ENCODE measurements at places on chromosomes 12 and 14. TPM values are rescaled to one million over a fixed set of nuclear protein-coding genes. Genes with fewer than 3 reads are reported as not detected.

Gene NDRG2
- 418 TPM for total RNA-seq

Gene SERPINA9
- total RNA-seq: not detected

GRCh38 chr12:115708801-115709200 lies 568.7 kb downstream of the MED13L start:
- DNase-seq: peak; percentile 21
- no peak overlapping the region for H3K27ac ChIP-seq
- H3K27me3 ChIP-seq: no peaks in the 10 kb centered on the region
- peaks cover 15% of the 10 kb centered on the region for H3K4me1 ChIP-seq
- H3K4me3 ChIP-seq: no peak overlapping the region

Gene ESR2
- total RNA-seq: 0.58 TPM

- no peaks in the 10 kb centered on the region for H3K36me3 ChIP-seq
- H3K4me3 ChIP-seq: no peak overlapping the region
- H3K4me1 ChIP-seq: no peaks in the 10 kb centered on the region
Measured at GRCh38 chr12:30450872-30451271, 244.8 kb downstream of the IPO8 start.

GRCh38 chr12:6347367-6348338 lies 5.8 kb upstream of the TNFRSF1A start:
- no peaks in the 10 kb centered on the region for H3K27me3 ChIP-seq
- peak overlapping the region; percentile 74 for H3K27ac ChIP-seq
- peaks cover 15% of the 10 kb centered on the region for H3K36me3 ChIP-seq
- H3K4me3 ChIP-seq: no peak overlapping the region

- no peaks in the 10 kb centered on the region for H3K36me3 ChIP-seq
- no peak overlapping the region for H3K27ac ChIP-seq
- no peak for DNase-seq
- H3K4me1 ChIP-seq: peaks cover 11% of the 10 kb centered on the region
- no peak overlapping the region for H3K4me3 ChIP-seq
Measured at GRCh38 chr14:89707086-89707485, 247.4 kb downstream of the EFCAB11 start.

DNA sequence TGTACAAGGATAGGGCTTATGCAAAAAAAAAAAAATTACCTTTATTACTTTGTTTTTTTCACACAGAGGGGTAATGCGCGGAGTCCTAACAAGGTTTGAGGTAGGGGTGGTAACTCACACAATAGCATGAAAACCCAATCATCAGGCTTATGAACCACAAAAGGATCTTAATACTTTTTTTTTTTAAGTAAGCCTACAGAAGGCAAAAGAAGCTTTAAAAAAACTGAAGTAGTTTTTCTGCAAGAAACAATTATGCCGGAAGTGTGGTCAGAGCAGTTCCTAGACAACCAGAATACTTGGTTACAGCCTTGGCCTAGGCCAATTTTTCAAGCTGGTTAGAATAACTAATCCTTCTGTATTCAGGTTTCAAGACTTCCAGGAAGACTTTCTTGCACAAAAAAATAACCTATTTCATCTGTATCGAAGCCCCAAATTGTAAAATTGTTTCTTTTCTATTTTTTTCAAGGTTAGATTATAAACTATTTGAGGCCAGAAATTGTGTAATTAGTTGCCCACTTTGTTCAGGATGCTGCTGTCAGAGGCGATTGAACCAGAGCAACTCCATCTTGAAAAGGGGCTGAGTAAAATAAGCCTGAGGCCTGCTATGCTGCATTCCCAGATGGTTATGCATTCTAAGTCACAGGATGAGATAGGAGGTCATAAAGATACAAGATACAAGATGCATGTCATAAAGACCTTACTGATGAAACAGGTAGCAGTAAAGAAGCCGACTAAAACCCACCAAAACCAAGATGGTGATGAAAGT lies 1.8 kb upstream of the GNS start:
- H3K27me3 ChIP-seq: no peaks in the 10 kb centered on the region
- DNase-seq: no peak
- no peak overlapping the region for H3K27ac ChIP-seq

Gene P2RX2
- not detected for total RNA-seq

DNA sequence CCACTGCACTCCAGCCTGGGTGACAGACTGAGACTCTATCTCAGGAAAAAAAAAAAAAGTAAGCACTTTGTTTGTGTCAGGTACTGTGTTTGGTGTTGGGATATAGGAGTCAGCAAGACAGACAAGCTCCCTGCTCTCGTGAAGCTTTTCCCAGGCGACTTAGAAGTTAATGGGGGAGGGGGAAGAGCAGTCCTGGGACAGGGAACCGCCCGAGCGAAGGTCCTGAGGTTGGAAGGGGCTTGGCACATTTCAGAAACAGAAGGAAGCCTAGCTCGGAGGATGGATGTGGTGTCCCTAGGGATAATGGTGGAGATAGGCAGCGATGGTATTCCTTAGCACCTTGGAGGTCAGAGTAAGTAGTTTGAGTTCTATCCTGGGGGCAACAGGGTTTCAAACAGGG lies 8.5 kb upstream of the COX6A1 start:
- no peaks in the 10 kb centered on the region for H3K27me3 ChIP-seq
- H3K27ac ChIP-seq: no peak overlapping the region
- H3K4me1 ChIP-seq: no peaks in the 10 kb centered on the region
- no peaks in the 10 kb centered on the region for H3K36me3 ChIP-seq
- H3K4me3 ChIP-seq: no peak overlapping the region

DNA sequence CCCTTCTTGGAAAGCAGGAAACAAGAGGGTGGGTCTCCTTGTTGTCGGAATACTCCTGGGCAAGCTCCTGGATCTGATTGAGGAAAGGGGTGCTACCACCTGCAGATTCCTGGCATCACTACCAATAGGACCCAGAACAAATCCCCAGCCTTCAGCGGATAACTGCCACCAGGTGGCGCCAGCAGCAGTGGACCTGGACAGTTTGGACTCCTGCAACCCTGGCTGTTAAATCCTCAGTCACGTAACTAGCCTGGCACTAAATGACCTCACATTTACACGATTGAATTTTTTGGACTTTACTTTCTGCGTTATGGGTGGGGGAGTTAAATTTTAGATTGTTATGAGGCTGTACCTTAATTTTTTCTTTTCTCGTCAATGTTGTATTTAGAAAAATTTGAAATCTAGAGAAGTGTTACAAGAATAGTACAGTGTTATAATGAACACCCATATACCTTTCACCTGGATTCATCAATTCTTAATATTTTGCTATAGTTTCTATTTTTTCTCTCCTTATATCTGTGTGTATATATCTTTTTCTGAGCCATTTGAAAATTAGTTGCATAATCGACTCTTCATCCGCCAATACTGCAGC lies 95.6 kb downstream of the GAS2L3 start:
- no peaks in the 10 kb centered on the region for H3K4me1 ChIP-seq
- H3K27ac ChIP-seq: no peak overlapping the region
- DNase-seq: peak; percentile 75
- no peak overlapping the region for H3K4me3 ChIP-seq
- no peaks in the 10 kb centered on the region for H3K36me3 ChIP-seq
- no peaks in the 10 kb centered on the region for H3K27me3 ChIP-seq

DNA sequence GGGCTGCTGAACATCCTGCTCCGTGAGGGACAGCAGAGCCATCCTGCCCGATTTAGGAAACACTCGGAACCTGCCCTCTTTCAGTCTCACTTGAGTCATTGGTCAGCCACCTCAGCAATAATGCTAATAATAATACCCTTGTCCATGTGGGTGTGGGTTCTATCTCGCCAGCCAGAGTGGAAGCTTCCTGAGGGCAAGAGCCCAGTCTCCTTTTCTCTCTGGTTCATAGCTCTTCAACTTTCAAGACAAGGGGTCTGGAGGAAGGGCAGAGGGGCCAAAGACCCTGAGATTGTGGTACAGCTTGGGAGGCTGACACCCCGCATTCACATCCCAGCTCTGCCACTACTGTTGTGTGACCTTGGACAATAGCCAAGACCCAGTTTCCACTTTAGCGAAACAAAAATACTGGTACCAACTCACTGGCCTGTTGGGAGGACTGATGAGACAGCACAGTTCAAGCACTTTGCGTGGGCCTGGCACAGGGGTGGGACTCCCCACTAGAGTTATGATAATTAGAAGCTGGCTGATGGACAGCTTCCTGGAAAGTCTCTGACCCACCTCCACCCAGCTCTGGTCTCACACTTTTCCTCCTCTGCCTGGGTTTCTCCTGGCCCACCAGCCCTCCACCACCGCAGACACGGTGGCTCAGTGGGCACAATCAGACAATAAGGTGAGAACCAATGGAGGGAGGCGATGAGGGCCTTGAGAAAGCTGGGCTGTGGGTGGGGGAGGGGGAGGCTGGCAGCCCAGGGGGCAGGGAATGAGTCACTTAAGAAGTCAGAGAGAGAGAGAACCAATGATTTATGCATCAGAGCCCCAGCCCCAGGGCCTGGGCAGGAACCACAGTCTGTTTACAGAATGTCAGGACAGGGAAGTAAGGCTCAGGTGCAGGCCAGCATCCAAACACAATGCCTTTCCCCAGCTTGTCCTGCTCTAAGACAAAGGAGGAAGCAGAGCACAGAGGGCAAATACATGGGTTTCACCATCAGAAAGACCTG lies 9.6 kb downstream of the FAIM2 start:
- H3K36me3 ChIP-seq: no peaks in the 10 kb centered on the region
- no peak overlapping the region for H3K4me3 ChIP-seq
- no peak overlapping the region for H3K27ac ChIP-seq
- DNase-seq: peak; percentile 71
- H3K27me3 ChIP-seq: peaks cover 5% of the 10 kb centered on the region
- peaks cover 24% of the 10 kb centered on the region for H3K4me1 ChIP-seq

- H3K4me3 ChIP-seq: no peak overlapping the region
- no peaks in the 10 kb centered on the region for H3K4me1 ChIP-seq
- DNase-seq: no peak
Measured at GRCh38 chr14:97846156-97846555, 1049.0 kb downstream of the VRK1 start.

Gene RDH12
- 0.45 TPM for total RNA-seq

Gene PRB2
- total RNA-seq: not detected

GRCh38 chr12:122827258-122827657 lies 8.0 kb upstream of the HIP1R start:
- no peak overlapping the region for H3K4me3 ChIP-seq
- peak overlapping the region; percentile 62 for H3K27ac ChIP-seq
- peaks cover 40% of the 10 kb centered on the region for H3K4me1 ChIP-seq

Gene TSPAN19
- total RNA-seq: not detected

Gene LMO3
- total RNA-seq: 0.43 TPM

- H3K4me1 ChIP-seq: no peaks in the 10 kb centered on the region
- H3K36me3 ChIP-seq: no peaks in the 10 kb centered on the region
- DNase-seq: no peak
- H3K4me3 ChIP-seq: no peak overlapping the region
Measured at GRCh38 chr12:23376238-23376637, 573.2 kb downstream of the SOX5 start.

DNA sequence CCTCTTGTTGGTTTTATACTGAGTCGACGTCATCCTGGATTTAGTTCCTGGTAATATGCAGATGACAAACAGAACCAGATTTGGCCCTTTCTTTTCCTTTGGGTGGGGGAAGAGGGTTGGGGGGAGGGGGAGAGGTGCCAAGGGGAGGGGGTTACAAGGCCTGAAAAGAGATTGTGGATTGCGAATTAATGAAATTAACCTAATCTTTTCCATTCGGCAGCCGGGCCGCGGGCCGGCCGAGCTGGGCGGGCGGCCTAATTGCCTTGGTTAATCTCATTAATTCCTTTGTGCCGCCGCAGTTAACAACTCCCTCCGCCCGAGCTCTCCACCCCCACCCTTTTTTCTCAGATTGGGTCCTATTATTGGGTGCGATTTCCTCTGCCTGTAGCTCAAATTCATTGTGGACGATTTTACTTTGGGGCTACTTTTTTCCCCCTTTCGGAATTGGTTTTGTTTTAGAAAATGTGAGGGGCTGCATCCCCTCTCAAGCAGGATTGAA lies 387 bp upstream of the GSC start:
- DNase-seq: no peak
- peak overlapping the region; percentile 57 for H3K4me3 ChIP-seq
- H3K27ac ChIP-seq: no peak overlapping the region
- H3K27me3 ChIP-seq: peaks cover 65% of the 10 kb centered on the region

GRCh38 chr14:87102811-87103378 lies 890.1 kb downstream of the GALC start:
- no peak for DNase-seq
- H3K27me3 ChIP-seq: no peaks in the 10 kb centered on the region

GRCh38 chr12:94025756-94026155 lies 122.6 kb upstream of the PLXNC1 start:
- DNase-seq: no peak
- H3K4me3 ChIP-seq: no peak overlapping the region
- no peak overlapping the region for H3K27ac ChIP-seq
- no peaks in the 10 kb centered on the region for H3K36me3 ChIP-seq
- no peaks in the 10 kb centered on the region for H3K4me1 ChIP-seq

Gene CCDC197
- total RNA-seq: not detected

Gene PDE3A
- 47.3 TPM for total RNA-seq

DNA sequence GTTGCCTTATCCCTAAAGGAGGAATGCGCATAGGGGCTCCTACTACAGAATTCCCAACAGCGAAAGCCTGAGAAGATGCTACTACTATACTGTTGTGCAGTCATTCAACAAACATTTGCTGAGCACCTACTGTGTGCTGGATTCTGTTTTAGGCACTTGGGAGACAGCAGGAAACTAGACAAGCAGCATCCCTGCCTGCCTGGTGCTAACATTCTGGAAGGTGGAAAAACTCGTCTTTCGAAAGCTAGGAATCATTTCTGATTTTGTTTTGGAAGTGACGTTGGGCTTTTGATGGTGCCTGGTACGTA lies 131.5 kb upstream of the NCOR2 start:
- no peaks in the 10 kb centered on the region for H3K36me3 ChIP-seq
- no peaks in the 10 kb centered on the region for H3K27me3 ChIP-seq
- H3K27ac ChIP-seq: peak overlapping the region; percentile 54
- H3K4me3 ChIP-seq: no peak overlapping the region

Gene MAP1LC3B2
- 16.9 TPM for total RNA-seq

DNA sequence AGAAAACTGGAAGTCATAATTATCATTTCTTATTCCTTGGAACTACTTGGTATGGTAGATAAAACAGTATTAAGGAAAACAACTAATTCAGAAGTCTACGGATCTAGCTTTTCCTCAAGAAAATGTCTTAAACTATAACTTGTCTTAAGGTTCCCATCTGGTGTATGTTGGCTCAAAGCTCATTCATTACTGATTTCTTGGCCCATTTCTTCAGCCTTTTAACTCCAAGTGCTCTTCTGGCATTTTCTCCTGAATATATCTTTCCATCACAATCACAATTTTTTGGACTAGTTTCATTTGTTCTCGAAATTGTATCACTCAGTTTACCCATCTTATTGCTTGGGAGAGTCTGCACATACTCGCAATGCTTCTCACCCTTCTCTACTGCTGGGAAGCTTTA lies 150.1 kb downstream of the C12orf50 start:
- DNase-seq: no peak
- H3K36me3 ChIP-seq: no peaks in the 10 kb centered on the region
- no peak overlapping the region for H3K27ac ChIP-seq
- no peaks in the 10 kb centered on the region for H3K4me1 ChIP-seq
- H3K4me3 ChIP-seq: no peak overlapping the region

- H3K27ac ChIP-seq: no peak overlapping the region
- peaks cover 40% of the 10 kb centered on the region for H3K4me1 ChIP-seq
- H3K27me3 ChIP-seq: no peaks in the 10 kb centered on the region
- peak; percentile 87 for DNase-seq
- no peak overlapping the region for H3K4me3 ChIP-seq
Measured at GRCh38 chr12:52121824-52122539, 42.5 kb downstream of the SMIM41 start.
